CD4-positive, alpha-beta T cell treated with Interleukin-10 for 1 hour (primary cell): ENCODE measurements at places on chromosomes 1 and 21.

DNA sequence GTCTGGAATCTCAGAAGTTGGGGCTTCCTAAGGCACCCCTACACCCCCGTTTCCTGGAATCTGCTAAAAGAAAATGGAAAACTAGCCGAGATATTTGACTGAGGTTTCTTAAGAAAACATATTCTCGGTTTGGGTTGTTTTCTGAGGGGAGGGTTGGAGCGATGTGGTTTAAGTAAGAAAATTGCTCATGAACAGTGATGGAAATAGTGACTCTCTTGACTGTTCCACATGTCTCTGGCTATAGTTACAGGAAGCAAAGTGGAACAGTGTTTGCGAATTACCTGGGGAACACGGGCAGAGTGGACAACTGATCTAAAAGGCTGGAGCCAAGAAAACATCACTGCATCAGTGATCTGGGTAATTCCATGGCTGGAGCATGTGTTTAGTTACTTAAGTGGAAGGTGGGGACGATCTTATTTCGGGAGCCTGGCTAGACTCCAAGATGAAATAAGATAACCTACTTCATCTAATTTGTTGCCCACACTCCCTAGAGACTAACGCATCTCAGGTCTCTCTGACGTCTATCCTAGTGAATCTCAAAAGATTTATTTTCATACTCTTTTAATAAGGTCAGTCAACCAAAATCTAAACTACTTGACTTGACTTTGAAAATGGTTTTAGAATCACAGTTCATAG lies 92.4 kb downstream of the KCNJ15 start:
- no peak for DNase-seq

GRCh38 chr1:63624911-63625310 lies 31.7 kb downstream of the PGM1 start:
- DNase-seq = no peak

GRCh38 chr1:23777979-23778814 lies at the start of gene PITHD1:
PITHD1 (plus strand) TSS chr1:23778418; CDS start chr1:23778516, 98 bp downstream.
- peak; percentile 86 for DNase-seq

DNA sequence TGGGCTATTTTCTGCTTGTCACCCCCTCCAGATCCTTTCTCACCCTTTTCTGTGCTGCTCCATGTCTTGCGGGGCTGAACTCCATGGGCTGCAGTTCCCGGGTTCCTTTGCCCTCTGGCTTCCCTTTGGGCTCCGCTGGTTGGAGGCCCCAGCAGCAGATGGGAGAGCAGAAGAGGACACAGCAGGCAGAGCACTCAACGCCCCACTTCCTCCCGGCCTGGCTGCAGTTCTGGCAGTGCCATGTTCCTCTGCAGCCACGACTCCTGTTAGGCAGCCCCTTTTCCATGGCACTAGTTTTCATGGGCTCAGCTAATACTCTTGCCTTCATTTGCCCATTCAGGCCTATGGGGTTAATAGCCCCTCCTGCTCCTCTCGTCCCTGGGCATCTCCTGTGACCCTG lies 127.1 kb downstream of the TENT5C start:
- no peak for DNase-seq

DNA sequence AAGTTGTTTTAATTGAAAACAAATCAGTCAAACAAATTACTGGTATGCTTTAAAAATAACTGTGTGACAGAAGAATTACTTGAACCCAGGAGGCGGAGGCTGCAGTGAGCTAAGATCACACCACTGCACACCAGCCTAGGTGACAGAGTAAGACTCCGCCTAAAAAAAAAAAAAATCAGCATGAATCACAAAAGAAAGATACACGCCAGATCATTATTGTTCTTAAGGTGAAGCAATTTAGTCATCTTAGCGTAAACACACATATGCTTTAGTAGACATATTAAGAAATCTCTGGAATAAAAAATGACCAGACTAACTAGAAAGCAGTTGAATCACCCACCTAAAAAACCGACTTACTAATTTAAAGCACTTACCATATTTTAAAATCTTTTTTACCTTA lies 20.2 kb downstream of the RERE start:
- no peak for DNase-seq

DNA sequence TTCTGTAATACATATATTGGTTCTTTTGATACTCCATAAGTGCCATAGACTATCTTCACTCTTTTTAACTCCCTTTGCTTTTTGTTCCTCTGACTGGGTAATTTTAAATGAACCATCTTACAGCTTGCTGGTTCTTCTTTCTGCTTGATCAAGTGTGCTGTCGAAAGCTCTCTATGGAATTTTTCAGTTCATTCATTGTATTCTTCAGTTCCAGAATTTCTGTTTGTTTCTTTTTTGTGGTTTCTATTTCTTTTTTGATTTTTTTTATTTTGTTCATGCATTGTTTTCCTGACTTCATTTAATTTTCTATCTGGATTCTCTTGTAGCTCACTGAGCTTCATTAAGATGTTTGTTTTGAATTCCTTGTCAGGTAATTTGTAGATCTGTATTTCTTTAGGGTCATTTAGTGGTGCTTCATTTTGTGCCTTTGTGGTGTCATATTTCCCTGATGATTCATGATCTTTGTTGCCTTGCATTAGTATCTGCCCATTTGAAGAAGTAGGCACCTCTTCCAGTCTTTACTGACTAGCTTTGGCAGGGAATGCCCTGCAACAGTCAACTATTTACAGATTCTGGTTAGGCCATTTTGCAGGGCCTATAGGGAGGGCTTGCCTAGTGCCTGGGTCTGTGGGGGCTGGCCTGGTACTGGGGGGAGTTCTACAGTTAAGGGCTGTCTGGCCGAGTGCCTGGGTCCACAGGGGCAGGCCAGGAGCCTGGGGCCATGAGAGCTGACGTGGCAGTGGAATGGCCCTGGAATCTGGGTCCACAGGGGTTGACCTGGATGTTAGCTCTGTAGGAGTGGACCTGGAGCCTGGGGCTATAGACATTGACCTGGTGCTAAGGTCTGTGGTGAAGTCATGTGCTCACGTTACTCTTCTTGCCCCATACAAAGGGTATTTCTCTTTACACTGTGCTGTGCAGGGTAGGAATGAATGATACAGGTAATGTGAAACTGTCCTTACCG lies 89.7 kb downstream of the MAGI3 start:
- DNase-seq = no peak

DNA sequence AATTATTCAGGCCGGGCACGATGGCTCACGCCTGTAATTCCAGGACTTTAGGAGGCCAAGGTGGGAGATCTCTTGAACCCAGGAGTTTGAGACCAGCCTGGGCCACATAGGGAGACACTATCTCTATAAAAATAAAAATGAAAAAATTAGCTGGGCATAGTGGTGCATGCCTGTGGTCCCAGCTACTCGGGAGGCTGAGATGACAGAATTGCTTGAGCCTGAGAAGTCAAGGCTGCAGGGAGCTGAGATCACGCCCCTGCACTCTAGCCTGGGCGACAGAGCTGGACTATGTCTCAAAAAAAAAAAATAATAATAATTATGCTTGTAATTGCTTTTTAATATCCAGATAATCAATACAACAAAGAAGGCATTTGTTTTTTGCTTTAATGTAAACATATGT lies 91.3 kb downstream of the RIPK4 start:
- DNase-seq = no peak

GRCh38 chr21:42262831-42263231 lies 43.9 kb downstream of the ABCG1 start:
- no peak for DNase-seq

DNA sequence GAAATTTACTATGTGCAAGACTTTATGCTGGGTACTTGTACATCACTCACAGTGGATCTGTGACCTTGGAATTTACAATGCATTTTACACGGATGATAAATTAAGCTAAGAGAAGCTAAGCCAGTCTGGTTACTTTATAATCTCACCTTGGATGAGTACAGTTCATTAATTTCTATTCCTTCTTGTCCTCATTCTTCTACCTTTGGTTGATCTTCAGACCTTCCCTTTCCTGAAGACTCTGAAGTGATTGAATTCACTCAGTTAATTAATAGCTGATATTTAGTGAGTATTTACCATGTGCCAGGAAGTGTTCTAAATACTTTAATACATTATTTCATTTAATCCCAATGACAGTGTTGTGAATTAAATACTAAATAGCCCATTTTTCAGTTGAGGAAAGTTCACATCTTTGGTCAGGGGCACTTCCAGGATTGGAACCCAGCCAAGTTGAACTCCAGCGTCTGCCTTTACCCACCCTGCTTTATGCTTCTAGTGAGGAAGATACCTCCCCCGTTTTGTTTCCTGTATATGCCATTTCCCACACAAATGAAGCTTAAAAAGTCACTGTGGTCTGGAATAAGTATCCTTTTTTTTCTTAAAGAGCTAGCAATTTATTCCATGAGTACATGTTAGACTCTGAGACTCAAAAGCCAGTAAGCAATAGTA lies 146.6 kb downstream of the TLR5 start:
- no peak for DNase-seq

GRCh38 chr1:56754708-56755479 lies 64.3 kb downstream of the FYB2 start:
- no peak for DNase-seq

DNA sequence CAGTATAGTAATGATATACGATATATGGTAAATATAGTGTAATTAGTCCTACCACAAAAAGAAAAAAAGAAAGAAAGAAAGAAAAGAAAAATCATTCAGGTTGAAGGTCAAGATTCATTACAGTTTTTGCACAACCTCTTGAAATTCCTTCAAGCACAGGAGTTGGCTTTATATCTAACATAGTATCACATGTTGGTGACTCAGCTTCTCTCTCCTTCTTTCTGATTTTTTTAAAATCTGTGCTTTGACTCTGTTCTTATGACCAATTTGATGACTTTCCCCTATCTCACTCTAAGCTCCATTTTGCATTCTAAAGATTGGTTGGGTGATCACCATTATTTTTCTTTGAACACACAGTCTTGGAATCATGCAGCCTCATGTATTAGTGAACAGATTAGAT lies 148.2 kb upstream of the COL11A1 start:
- DNase-seq = no peak

DNA sequence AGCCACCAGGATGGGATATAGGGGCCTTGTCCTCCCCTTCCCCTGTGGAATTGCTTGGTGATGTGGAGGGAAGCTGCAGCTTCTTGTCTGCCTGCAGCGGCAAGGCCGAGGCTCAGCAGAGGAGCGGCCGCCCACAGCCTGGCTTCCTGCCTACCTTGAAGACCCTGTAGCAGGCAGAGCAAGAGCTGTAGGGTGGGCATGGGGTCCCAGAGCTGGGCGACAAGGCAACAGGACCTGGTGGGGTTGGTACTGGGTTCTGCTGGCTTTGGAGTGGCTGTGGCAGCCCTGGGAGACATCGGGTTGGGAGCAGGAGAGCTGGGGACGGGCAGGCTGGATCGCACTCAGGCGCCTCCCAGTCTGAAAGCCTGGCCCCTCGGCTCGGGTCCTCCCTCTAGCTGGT lies 5.7 kb upstream of the GPR153 start:
- no peak for DNase-seq

DNA sequence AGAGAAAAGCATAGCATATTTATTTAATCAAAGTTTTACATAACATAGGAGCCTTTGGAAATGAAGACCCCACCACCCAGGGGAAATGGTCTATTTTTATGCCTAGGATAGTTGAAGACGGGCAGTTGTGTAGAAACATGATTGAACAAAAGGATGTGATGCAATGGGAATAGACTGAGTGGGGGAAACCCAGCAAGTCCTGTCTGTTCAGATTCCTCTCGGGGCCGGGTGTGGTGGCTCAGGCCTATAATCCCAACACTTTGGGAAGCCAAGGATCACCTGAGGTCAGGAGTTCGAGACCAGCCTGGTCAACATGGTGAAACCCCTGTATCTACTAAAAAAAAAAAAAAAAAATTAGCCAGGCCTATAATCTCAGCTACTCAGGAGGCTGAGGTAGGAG lies 298.3 kb downstream of the MATN1 start:
- DNase-seq = no peak

- peak; percentile 36 for DNase-seq
Observed at GRCh38 chr1:213374369-213374768, 323.3 kb downstream of the RPS6KC1 start.

DNA sequence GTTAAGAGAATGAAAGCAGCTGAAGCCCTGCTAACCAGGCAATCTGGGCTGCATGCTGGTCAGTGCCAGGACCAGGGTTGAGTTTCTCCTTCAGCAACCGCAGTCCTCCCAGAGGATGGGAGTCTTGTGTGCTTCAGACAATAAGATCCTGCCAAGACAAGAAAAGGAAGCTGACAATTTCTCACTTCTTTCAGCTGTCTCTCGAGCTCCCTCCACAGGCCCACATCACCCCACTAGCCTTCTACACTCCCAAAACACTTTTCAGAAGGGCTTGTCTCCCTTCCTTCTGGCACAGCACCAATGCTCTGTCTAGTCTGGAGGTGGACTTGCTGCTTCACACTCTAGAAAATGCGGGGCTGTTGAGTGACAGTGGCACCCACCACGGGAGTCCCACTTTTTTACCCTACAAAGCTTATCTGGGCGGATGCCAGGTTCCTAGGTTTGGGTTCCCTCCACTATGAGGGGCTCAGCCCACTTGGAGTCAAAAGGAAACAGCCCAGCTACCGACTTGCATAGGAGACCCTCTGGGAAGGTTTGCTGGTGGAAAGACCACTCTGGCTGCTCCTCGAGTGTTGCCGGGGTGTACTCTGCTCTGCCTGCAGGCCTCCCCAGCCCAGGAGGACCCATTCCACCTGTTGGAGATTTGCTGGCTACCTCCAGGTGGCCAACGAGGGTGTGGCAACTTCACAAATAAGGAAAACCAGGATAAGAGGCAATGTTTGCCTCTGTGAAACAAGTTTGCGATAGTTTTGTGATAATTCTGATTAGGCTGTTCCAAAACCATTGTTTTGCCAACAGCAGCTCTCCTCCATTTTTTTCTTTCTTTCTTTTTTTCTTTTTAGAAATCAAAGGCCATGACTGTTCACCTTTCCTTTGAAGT lies 68.9 kb downstream of the TENT5C start:
- peak; percentile 73 for DNase-seq

- DNase-seq = no peak
Observed at GRCh38 chr1:89938171-89939055, 56.5 kb upstream of the ZNF326 start.

DNA sequence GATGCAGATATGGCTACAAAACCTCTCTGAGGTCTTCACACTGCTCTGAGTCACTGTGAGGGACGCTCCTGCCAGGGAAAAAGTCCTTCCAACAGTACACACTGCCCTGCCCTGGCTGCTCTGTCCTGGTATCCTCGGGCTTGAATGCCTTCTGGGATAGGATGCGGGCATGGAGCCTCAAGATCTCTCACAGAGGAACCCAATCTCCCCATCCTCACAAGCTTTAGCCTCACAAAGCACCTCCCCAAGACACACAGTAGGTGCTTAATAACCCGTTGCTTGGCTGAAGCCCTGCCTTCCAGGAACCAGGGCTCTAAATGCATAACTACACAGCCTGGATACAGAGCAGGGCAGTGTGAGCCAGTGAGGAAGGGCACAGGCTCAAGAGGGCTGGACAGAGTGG lies 9.2 kb downstream of the RAP1GAP start:
- no peak for DNase-seq

DNA sequence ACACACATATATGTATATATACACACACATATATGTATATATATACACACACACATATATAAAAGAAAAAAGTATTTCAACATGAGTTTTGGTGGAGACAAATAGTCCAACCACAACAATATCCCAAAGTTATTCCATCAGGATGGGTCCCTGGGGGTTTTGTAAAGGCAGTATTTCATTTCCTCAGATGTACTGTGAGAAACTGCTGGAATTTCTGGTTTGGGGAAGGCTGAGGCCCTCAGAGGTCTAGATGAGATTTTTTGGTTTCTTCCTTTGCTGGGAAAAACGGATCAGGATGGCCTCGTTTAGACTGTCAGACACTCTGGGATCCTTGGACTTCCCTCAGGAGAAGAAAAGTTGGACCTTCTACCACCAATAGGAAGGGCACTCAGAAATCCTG lies 36.5 kb upstream of the TENT5B start:
- DNase-seq = no peak
